ENCODE measurements at places on chromosomes 3 and 15.

DNA sequence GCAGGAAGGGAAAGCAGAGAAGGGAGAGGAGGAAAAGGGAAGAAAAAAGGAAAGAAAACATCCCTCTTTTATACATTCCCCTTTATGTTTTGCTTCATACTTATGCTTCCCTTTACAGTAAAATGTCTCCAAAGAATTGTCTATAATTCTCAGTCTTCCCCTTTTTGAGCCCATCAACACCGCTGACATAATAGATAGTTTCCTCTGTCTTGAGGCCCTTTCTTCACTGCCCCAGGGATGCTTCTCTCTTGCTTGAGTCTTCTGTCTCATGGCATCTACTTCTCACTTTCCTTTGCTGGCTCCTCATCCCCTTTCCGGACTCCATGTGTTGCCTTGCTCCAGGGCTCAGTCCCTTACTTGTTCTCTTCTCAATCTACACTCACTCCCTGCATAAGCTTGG, 99.7 kb upstream of the DAZL start:
- DNase-seq: peak; percentile 58

GRCh38 chr3:161510510-161511260, 14.1 kb downstream of the OTOL1 start:
- DNase-seq: no peak

- no peak for DNase-seq
Measured at GRCh38 chr3:58074997-58075396, 66.8 kb downstream of the FLNB start.

GRCh38 chr15:52050416-52050815, 31.4 kb downstream of the MAPK6 start:
- DNase-seq: no peak

DNA sequence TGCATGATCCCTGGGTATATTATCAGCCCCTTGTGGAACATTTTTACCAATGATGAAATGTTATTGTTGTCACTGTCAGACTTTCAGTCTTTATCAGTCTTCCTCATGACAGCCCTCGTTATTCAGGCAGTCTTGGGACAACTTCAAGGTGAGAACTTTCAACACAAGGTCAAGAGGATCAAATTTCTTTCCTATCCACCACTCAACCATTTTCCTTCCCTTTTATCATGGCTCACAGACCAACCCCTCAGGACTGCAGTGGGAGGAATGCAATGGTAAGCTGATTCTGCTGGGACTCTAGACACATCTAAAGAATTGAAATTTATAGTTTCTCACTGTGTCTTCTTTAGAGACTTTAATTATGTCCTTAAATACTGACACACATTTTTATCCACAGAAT, 107.0 kb upstream of the LSAMP start:
- no peak for DNase-seq
